ENCODE measurements at places on chromosomes 6 and 20.

- no peak for DNase-seq
These were observed 371.6 kb downstream of the BCKDHB start for GRCh38 chr6:80478030-80478429.

DNA sequence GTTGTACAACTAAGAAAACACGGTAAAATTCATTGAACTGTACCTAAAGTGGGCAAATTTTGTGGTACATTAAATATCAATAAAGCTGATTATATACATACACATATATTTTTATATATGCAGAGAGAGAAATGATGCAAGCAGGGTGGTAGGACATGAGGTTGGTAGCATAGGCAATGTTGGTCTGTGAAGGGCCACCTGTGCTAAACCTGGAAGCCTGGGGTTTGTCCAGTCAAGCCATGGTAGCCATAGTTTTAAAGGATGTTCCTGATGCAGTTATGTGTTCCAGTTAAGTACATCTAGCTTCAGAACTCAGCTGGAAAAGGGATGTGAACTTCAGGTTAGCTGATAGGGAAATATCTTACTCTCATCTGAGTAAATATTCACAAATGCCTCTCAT is 60.1 kb downstream of the TRIM38 start:
- DNase-seq = no peak

DNA sequence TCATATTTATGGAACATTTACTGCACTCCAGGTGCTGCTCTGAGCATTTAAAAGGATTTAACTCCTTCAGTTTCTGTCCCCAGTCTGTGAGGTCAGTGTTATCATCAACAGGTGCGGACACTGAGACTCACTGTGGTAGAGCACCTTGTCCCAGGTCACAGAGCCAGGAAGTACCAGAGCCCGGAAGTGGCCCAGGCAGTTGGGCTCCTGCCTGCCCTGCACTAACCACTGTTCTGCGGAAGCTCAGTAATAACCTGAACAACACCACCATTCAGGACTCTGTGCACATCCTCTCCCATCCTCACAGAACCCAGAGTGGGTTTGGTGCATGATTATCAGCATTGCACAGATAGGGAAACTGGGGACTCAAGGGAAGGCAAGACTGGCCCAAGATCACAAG is 16.8 kb upstream of the SIRPG start:
- DNase-seq = no peak

DNA sequence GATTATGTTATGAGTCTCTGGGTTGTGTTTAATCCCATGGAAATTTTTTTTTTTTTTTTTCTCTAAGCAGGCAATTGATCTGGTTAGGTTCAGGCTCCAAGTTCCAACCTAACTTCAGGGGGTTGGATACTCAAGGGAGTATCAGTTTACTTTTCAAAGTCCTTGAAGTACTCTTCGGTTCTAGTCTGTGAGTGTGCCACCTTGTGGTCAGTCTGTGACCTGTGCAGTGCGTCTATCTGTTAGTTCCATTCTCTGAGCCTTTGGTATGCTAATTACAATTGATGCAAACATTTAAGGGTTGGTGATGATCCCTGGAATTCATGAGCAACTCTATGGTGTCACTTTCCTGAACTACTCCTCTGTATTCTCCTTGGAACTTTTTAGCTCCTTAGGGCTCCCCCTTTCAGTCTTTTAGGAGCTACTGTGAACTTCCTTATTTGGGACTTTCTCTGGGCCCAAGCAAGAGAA is 342.0 kb downstream of the SOX4 start:
- no peak for DNase-seq

DNA sequence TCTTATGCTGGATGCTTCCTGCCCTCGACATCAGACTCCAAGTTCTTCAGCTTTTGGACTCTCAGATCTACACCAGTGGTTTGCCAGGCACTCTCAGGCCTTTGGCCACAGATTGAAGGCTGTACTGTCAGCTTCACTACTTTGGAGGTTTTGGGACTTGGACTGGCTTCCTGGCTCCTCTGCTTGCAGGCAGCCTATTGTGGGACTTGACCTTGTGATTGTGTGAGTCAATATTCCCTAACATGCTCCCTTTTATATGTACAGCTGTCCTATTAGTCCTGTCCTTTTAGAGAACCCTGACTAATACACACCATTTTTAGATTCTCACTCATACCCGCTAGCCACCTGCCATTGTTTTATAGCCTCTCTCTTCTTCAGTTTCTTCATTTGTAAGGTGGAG is 382.1 kb upstream of the TSHZ2 start:
- DNase-seq = no peak

DNA sequence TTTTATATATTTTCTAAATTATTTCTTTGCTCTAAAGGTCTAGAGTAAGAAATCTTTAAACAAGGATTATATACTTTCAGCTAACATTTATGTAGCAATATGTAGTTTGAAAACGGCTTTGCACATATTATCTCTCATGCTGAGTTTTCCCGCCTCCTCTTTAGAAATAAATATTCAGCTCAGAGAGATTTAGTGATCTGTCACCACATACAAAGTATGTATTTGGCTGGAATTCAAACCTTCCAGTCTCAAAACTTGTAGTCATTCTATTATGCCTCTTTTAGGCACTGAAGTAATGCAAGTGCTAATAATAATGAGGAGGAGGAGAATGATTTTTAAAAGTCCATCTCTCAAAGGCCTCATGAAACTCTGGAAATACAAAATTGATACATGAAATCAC is 525.0 kb downstream of the GRIK2 start:
- no peak for DNase-seq

GRCh38 chr20:37504404-37505096 is 16.5 kb upstream of the NNAT start:
- peak; percentile 47 for DNase-seq

GRCh38 chr6:100691972-100692371 is 189.2 kb downstream of the ASCC3 start:
- DNase-seq = no peak

GRCh38 chr6:116405138-116405537 is 34.4 kb downstream of the DSE start:
- DNase-seq = no peak

DNA sequence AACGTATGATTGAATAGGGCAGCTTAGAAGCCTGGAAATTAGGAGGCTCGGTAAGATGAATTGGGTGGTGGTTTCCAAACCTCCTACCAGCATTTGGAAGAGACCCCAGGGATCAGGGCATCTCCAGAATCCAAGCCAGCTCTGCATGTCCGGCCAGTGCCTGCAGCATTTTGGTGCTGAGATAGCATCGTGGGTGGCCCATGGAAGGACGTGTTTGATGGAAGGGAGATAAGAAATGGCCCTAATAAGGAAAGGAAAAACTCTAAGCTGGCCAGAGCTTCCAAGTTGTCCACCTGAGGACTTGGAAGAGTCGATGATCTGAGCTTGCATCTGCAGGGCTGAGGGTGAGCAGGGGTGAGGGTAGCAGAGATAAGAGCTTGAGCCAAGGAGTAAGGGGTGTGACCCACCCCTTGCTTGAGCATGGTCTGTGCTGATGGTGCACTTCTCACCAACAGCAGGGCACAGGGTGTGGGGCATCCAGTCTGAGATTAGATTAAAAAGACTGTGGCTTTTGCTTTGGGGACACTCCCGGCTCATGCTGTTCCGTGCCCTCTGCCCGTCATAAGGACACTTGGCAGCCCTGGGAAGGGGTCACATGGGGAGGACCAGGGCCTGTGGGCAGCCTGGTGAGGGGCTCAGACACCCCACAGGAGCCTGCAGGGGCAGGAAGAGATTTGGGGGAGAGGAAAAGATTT is 213.2 kb downstream of the ERMARD start:
- no peak for DNase-seq

DNA sequence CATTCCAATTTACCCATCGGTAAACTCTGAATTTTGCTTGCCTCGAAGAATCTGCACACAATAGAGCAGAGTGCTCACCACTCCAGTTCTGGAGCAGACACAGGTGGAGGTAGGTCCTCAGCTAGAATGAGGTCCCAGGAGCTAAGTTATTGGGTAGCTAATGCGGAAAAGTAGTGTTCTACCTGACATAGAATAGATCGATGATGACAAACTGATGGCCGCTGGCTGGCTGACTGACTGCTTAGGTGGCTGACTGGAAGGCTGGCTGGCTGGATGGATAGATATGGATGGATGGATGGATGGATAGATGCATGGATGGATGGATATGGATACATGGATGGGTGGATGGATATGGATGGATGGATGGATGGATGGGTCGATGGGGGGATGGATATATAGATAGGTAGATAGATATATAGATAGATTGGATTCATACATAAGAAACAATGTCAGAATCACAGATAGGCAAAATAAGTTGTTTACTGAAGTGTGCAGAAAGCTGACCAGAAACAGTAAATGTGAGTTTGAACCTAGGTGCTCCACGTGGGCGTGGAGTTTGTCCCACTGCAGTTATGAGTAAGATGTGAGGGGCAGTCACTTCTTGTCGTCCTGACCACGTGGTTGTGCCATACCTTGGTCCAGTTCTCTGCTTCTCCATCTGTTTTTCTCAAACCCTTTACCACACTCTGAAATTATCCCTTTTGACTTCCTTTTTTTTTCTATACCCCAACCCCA is 62.1 kb downstream of the TBXT start:
- DNase-seq = no peak

DNA sequence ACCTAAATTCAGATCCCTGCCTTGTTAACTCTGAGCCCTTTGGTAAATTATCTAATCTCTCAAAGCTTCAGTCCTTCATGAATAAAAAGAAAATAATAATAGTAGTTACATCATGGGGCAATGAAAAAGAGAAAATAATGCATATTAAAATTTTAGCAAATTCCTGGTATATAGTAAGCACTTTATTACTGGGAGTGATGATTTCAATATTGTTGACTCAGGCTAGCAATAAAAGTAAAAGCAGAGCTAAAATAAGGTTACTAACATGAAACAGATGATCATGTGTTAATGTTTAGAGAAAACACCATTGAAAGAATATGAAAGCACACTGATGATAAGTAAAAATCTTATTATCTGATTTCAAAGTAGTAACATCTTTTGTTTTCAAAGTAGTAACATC is 13.6 kb downstream of the GINS1 start:
- no peak for DNase-seq

DNA sequence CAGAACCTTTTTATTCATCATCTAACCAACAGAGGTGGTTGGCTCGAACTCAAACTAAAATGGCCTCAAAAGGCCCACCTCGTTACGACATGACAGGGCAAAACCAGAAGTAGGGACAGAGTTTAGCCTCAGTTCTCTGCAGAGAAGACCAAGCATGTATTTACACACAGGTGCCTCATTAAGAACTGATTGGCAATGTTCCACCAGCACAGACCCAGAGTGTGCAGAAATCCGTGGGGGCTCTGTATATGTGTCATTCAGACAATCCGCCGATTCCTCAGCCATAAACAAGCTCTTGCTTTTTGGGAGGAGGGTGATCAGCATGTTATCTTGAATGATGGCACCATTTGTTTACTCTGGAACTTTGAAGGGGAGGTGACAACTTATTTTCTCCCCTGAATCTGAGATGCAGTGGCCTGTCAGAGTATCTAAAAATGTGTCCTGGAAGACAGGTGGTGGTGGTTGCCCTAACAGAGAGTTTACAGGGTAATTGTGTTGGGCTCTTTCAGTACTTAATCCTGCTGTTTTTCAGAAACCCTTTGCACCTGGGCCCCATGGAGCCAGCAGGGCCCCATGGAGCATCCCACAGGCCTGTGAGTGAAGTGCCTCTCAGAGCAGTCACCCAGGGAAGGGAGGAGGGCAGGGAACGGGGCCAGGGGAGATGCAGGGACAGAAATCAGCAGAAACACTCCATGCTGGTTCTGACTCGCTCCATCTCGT is 29.1 kb upstream of the C20orf203 start:
- DNase-seq = no peak

DNA sequence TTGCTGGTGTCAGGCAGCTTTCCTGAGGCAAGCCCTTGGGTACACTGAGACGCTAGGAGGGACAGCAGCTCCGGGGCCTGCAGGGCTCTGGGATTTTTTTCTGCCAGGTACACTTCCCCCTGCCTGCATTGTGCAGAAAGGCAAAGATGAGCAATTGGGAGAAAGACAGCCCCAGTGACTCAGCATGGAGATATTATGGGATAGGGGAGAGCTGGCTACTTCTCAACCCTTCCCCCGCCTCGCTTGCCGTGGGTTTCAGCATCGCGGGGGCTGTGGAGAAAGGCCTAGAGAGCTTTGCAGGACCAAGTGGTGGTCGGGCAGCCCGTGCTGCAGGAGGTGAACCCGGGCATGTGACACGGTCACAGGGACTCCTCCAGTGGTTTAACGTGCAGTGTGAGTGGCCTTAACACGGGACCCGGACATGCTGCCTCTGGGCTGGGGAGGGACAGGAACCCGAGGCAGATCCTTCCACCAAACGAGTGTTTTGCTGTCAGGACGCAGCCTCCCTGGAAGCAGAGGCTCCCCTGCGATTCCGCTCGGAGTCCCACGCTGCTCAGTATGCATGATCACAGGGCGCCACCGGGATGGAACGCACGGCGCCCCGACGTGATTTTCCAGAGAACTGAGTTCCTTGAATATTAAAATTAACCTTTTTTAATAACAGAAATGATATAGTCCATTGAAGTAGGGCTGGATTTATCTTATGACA is 139.9 kb downstream of the CDH4 start:
- DNase-seq = no peak

DNA sequence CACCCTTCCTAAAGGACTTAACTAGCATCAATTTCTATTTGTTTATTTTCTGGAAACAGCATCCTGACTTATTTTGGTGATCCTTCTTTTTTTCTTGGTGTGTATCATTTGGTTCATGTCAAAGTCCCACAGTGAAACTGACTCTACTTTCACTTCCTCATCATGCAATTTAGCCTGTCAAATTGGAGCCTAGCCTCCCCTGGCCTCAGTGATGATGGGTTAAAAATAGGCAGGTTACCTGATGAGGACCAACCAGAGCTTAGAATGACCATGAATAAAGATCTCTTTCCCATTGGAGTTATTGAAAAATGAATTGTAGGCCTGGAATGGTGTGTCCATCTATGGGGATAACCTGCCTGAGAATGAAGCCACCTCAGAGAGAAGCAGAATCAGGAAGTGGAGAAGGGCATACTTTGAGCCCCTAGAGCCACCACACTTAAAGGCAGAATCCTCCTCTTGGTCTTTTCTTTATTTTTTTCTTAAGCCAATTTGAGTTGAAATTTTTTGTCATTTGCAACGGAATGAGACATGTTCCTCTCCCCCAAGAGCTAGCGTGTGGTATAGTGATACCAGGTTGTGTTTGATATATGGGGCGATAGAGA is 105.6 kb downstream of the BTBD3 start:
- no peak for DNase-seq

DNA sequence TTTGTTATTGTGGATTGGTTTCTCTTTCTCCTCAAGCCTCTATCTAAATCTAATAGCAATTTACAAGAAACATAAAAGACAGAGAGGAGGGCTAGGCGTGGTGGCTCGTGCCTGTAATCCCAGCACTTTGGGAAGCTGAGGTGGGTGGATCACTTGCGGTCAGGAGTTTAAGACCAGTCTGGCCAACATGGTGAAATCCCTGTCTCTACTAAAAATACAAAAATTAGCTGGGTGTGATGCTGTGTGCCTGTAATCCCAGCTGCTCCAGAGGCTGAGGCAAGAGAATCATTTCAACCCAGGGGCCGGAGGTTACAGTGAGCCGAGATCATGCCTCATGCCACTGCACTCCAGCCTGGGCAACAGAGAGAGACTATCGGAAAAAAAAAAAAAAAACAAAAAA is 46.6 kb downstream of the SLC2A12 start:
- DNase-seq = no peak

- DNase-seq = peak; percentile 13
These were observed 6.0 kb downstream of the NELFCD start for GRCh38 chr20:58986968-58987517.
